Lower lobe of right lung (tissue), 2 donors: ENCODE measurements at places on chromosomes 2 and 18. TPM values are rescaled to one million over a fixed set of nuclear protein-coding genes. Genes with fewer than 3 reads are reported as not detected.

The HOXD4 gene
- 0.97 TPM for total RNA-seq

The FOXD4L1 gene
- 0.62 TPM for total RNA-seq

The CFAP210 gene
- total RNA-seq = 0.95 TPM

The DAPL1 gene
- not detected for total RNA-seq

The STARD6 gene
- not detected for total RNA-seq

The ORC4 gene
- total RNA-seq = 41.3 TPM

The EFEMP1 gene
- 219 TPM for total RNA-seq

The KRTCAP3 gene
- total RNA-seq = 18.8 TPM

The ARMC9 gene
- 43.1 TPM for total RNA-seq

The EFHD1 gene
- 7.7 TPM for total RNA-seq

The TPO gene
- total RNA-seq = 0.21 TPM

The RAB17 gene
- total RNA-seq = 60.1 TPM

The UGT1A3 gene
- total RNA-seq = not detected

The C2orf72 gene
- total RNA-seq = 0.97 TPM

The ACKR3 gene
- total RNA-seq = 12.6 TPM

The GAL3ST2 gene
- total RNA-seq = not detected

The LIMS1 gene
- 85.5 TPM for total RNA-seq

The LPIN2 gene
- 51.1 TPM for total RNA-seq

The ARHGEF33 gene
- 1.5 TPM for total RNA-seq

The COL3A1 gene
- 187 TPM for total RNA-seq

The RNASEH1 gene
- total RNA-seq = 17.3 TPM

The INHA gene
- not detected for total RNA-seq

The NT5DC4 gene
- 0.53 TPM for total RNA-seq

The CDCA7 gene
- total RNA-seq = 0.89 TPM

The VAMP5 gene
- total RNA-seq = 87.0 TPM

The ABCA12 gene
- not detected for total RNA-seq

The CRYBA2 gene
- not detected for total RNA-seq

The SERPINB11 gene
- total RNA-seq = 0.77 TPM

The SLC39A6 gene
- 28.9 TPM for total RNA-seq

The CHRND gene
- not detected for total RNA-seq

The MYO1B gene
- total RNA-seq = 123 TPM

The MC4R gene
- 0.35 TPM for total RNA-seq

The UPP2 gene
- not detected for total RNA-seq
